ENCODE measurements at places on chromosomes 4 and X. TPM values are rescaled to one million over a fixed set of nuclear protein-coding genes. Genes with fewer than 3 reads are reported as not detected.

Gene C4orf50
- 0.21 TPM for total RNA-seq

Gene ZFP42
- not detected for total RNA-seq

Gene NDST3
- total RNA-seq: not detected

Gene HMX1
- not detected for total RNA-seq

Gene CFAP299
- total RNA-seq: not detected

Gene PITX2
- total RNA-seq: not detected

Measured in activated CD4-positive, alpha-beta T cell treated with anti-CD3 and anti-CD28 coated beads, Interleukin-2, amount 10 ng/mL, durations not matched to agents 7 days and 5 days (primary cell).